Fibroblast of gingiva (primary cell): ENCODE measurements at places on chromosomes 7 and 10.

GRCh38 chr10:86078639-86079035, 288.0 kb downstream of the GRID1 start:
- no peak for DNase-seq

- DNase-seq, result no peak
Measured at GRCh38 chr7:50147951-50148808, 55.1 kb upstream of the ZPBP start.

DNA sequence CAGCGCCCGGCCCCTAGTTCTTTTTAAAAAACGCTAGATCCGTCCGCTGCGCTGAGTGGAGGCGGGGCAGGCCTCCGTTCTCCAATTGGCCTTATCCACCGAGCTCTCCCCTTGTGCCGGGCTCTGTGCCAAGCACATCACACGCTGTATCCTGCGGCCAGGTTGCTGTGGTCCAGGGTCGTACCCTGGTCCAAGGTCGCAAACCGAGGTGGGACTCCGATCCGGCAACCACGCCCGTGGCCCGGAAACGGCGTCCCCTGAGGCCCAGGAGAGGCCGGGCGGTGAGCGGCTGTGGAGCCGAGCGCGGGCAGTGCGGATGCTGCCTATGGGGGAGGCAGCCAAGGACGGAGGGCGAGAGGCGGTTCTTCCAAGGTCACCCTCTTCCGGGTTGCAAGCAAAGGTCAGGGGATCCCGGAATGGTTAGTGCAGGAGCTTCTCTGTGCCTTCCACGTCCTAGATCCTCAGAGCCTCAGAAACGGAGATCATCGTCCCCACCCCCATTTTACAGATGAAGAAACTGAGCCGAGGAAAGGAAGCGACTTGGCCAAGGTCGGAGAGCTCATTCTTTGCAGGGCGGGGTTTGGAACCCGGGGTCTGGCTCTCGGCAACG, 72.4 kb upstream of the LRRC4 start:
- no peak for DNase-seq

DNA sequence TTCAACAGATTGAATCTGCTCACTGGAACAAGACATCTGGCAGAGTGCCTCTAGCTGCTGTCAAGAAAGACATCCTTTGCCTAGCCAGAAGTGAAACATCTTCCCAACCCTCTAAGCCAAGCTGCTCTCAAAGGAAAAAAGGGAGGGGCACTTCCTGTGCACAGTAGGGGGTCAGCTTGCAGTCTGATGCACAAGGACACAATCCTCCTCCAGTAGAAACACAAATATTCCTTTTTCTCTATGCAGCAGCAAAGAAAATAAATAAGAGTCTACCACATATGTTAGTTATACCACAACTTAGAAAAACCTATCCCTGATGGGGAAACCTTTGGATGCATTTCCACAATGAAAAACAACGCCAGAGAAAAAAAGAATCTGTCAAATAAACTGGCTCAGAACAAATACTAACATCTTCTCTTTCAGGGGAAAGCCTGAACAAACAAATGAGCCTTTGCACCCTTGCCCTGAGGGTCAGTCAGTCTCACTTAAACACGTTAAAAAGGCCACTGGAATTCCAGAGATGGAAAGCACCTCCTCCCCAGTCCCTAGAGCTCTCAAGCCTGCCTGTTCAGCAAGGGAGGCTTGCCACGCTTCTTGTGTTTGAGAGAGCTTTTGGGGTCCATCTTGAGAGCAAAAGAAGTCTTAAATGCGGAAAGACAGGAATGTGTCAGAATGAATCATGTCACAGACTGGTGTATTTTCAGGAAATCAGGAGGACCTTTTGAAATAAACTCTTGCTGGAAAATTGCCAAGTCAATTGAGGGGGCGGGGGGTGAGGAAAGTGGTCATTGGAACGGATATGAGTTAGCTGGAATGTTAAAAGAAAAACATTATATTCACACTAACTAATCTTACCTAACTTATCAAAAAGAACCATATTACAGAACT, 7.5 kb downstream of the LAMB1 start:
- peak; percentile 94 for DNase-seq

DNA sequence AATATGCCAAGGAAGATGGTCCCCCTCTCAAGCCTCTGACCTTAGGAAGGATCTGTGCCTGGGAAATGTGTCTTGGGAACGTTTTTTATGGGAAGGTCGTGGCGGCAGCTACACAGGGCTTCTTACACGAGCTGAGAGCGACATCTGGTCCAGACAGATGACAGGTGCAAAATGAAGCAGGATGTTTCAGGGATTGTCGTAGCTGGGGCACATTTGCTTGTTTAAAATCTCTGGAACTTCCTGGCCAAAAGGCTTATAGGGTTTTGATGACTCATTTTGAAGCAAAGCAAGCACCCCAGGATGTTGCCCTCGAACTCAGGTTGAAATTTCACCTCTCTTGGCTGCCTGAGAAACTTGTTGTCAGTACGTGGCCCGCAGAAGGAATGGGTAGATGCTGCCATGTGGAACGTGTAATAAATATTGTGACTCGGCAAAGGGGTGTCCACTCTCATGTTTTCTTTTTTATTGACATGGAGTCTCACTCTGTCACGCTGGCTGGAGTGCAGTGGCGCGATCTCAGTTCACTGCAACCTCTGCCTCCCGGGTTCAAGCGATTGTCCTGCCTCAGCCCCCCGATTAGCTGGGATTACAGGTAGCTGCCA, 117.5 kb downstream of the CAMK1D start:
- DNase-seq, result no peak

- DNase-seq, result no peak
Measured at GRCh38 chr7:2921653-2922347, 77.7 kb upstream of the GNA12 start.

- DNase-seq, result no peak
Measured at GRCh38 chr10:5775685-5776084, 37.5 kb downstream of the GDI2 start.

GRCh38 chr7:128938544-128939074, 882 bp downstream of the IRF5 start:
- DNase-seq, result no peak
